ENCODE measurements at places on chromosomes 1 and 21. TPM values are rescaled to one million over a fixed set of nuclear protein-coding genes. Genes with fewer than 3 reads are reported as not detected.

NGF gene
- total RNA-seq, result 9.7 TPM

CFAP298 gene
- 75.3 TPM for total RNA-seq

KCNK2 gene
- 9.9 TPM for total RNA-seq

SLC16A4 gene
- total RNA-seq, result 30.0 TPM

DPYD gene
- total RNA-seq, result 37.9 TPM

CRP gene
- not detected for total RNA-seq

SPATA45 gene
- total RNA-seq, result 1.8 TPM

ADAMTS4 gene
- 0.39 TPM for total RNA-seq

TMEM69 gene
- 37.6 TPM for total RNA-seq

LDLRAD1 gene
- total RNA-seq, result not detected

KCNE2 gene
- not detected for total RNA-seq

HMGN2 gene
- total RNA-seq, result 1,156 TPM

VWA5B1 gene
- total RNA-seq, result not detected

FCRL5 gene
- not detected for total RNA-seq

DNASE2B gene
- not detected for total RNA-seq

CD52 gene
- not detected for total RNA-seq

PLD5 gene
- not detected for total RNA-seq

KCNAB2 gene
- total RNA-seq, result 9.2 TPM

FAM89A gene
- 9.4 TPM for total RNA-seq

BLZF1 gene
- 58.8 TPM for total RNA-seq

ETV3L gene
- not detected for total RNA-seq

GJA8 gene
- not detected for total RNA-seq

RORC gene
- total RNA-seq, result 0.44 TPM

RGS16 gene
- not detected for total RNA-seq

ANKRD34A gene
- total RNA-seq, result 0.59 TPM

PRELP gene
- not detected for total RNA-seq

DNAI4 gene
- total RNA-seq, result 4.3 TPM

ZNF684 gene
- 6.6 TPM for total RNA-seq

S100A7 gene
- not detected for total RNA-seq

HSD3B2 gene
- total RNA-seq, result not detected

TRPM2 gene
- 0.99 TPM for total RNA-seq

THEM5 gene
- not detected for total RNA-seq

LMX1A gene
- not detected for total RNA-seq

DVL1 gene
- 34.5 TPM for total RNA-seq

HSD3B1 gene
- total RNA-seq, result not detected

MRPS15 gene
- 132 TPM for total RNA-seq

DNALI1 gene
- total RNA-seq, result 0.49 TPM

Data from M059J (cell line).